ENCODE measurements at places on chromosomes 2 and 18.
A peak's percentile ranks its signal among the peaks of the same experiment; 100 is the strongest.

- no peak for DNase-seq
These were observed 7.8 kb upstream of the RALB start for GRCh38 chr2:120244656-120245519.

- no peak for DNase-seq
These were observed 3.0 kb upstream of the STK17B start for GRCh38 chr2:196174404-196174803.

GRCh38 chr2:63698786-63699548 is 110.2 kb downstream of the MDH1 start:
- DNase-seq: peak; percentile 54

DNA sequence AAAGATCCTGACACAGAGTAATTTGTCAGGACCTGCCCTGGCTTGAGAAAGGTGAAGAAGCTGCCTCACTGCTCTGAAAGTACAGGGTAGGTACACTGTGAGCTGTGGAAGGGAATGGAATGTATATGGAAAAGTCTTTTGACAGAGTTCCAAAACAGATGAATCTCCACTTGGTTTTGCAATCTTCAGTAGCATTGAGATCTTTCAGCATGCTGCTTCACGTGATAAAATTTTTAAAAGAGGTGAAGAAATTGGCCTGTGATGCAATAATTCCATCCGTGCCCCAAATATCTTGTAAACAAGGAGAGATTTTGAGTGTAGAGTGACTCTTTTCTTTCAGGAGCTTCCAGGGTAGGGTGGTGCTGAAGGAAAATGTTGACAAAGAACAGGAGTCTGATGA is 123.1 kb downstream of the OSR1 start:
- no peak for DNase-seq

DNA sequence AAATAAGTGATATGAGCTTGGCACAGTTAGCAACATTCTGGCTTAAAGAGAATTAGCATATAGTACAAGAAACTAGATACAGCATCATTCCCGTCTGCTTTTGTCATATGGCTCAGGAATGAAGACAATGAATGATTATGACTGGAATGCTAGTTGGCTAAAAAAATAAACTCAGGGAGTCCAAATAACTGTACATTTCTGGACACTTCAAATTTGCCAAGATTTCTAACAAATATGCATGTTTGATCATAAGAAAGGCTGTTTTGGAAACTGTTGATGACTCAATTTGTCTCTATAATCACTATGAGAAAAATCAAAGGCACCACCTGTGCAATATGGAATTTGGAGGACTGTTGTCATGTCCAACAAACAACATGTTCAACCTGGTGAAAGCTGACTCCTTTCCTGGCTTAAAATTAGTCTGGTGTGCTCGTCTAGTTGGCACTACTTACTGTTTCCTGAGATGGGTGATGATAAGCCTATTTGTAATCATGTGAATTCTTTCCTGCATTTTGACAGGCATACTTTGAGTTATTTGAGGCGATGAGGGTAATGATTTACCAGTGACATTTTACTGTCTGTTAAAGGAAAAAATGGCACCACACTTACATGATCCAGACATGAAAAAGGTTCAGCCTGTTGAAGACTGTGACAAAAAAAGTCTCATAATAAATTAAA is 133.9 kb upstream of the CDH20 start:
- DNase-seq: no peak

Data from HEK293T (cell line).